Esophagus squamous epithelium (tissue), 5 donors: ENCODE measurements at places on chromosomes 11 and 22.

- DNase-seq, result no peak
Measured at GRCh38 chr11:61955422-61956135, 5.4 kb downstream of the BEST1 start.

- no peak for DNase-seq
Measured at GRCh38 chr11:25667871-25668270, 664.1 kb upstream of the ANO3 start.

GRCh38 chr22:39405346-39406085 lies 5.9 kb downstream of the TAB1 start:
- no peak for DNase-seq

GRCh38 chr11:130601141-130601540 lies 152.7 kb downstream of the ADAMTS15 start:
- no peak for DNase-seq

DNA sequence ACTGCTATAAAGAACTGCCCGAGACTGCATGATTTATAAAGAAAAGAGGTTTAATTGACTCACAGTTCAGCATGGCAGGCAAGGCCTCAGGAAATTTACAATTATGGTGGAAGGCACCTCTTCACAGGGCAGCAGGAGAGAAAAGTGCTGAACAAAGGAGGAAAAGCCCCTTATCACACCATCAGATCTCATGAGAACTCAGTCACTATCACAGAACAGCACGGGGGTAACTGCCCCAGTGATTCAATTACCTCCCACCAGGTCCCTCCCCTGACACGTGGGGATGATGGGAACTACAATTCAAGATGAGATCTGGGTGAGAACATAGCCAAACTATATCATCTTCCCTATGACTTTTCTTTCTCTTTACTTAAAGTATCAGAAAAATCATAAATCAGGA lies 104.0 kb upstream of the SYN3 start:
- DNase-seq, result no peak

- no peak for DNase-seq
Measured at GRCh38 chr22:38220163-38220562, 18.4 kb downstream of the MAFF start.
